ENCODE measurements at places on chromosomes 5 and 9.

DNA sequence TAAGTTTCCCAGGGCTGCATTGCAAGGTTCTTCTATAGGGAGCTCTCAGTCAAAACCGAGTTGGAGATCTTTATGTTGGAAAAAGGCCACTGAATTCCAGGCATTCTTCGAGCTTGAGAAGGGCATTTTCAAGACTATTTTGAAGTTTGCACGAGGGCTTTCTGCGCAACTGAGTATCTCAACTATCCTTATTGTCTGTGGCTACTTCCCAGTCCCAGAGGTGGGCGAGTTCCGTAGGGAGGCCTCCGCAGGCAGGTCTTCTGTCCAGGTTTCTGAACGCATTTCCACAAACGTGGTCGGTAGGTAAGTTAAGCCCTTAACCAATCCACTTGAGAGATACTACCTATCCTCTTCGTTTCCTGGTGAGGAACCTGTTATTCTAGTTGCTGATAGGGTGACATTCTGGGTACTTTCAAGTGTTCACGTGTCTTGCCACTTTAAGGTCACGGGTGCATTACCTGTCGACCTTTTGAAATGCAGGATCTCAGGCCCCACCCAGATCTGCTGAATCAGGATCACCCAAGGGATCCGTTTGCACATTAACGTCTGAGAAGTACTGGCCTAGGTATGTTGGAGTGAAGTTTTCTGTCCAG lies 51.4 kb upstream of the TJP2 start:
- peak; percentile 73 for DNase-seq

- DNase-seq: no peak
Measured at GRCh38 chr5:52990528-52990925, 1.4 kb downstream of the ITGA2 start.

- DNase-seq: no peak
Measured at GRCh38 chr5:6508931-6509330, 60.3 kb downstream of the UBE2QL1 start.

DNA sequence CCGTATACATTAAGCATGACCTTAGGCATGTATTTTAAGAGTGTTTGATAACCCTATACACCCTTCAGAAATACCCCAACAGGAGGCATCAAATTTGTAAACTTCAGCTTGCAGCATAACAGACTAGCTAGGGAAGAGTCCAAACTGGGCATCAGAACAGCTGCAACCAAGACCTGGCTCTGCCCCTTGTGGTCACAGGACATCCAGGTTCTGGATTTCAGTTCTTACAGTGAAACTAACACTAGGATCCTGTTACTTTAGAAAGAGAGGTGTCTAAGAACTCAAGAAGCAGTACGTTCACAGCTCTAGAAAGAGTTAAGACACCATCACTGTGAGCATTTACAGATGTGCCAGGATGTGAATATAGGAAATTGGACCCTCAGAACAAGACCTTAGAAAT lies 229.8 kb downstream of the BNC2 start:
- DNase-seq: no peak

DNA sequence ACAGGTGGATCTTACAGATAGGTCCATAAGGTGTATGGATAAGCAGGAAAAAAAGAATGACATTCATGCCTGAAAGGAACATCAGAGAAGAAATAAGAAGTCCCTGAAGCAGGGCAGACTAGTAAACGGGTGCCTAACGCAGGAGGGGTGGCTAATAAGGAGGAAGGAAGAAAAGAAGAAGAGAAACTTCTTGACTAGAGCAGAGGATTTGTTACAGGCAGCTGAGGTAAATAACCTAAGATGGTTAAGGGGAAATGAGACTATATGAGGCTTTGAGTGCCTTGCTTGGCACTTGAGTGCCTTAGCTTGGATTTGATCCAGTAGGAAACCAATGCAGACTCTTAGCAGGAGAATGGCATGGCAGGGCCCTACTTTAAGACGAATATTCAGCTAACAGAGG lies 313.5 kb upstream of the PDE4D start:
- no peak for DNase-seq

- DNase-seq: no peak
Measured at GRCh38 chr5:95638632-95639031, 7.9 kb upstream of the RFESD start.

DNA sequence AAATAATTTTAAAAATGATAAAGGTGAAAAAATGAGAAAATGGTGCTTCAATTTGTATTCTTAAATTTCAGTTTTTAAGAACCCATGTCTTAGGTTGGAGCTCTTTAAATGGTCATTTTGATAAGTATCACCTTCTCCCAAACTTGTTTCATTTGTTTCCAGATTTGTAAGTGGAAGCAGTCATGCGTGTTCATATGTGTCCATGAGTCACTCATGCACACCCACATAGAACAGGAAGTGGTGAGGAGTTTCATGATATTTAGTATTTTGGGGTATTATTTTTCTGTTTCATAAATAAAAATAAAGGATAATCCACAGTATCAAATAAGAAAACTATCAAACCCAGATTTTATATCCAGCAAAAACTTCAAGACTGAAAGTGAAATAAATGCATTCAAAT lies 570.4 kb upstream of the ST8SIA4 start:
- DNase-seq: peak; percentile 39

GRCh38 chr5:98805070-98805469 lies 31.6 kb downstream of the RGMB start:
- no peak for DNase-seq

GRCh38 chr5:178788381-178789085 lies 58.1 kb upstream of the ZNF354A start:
- no peak for DNase-seq

DNA sequence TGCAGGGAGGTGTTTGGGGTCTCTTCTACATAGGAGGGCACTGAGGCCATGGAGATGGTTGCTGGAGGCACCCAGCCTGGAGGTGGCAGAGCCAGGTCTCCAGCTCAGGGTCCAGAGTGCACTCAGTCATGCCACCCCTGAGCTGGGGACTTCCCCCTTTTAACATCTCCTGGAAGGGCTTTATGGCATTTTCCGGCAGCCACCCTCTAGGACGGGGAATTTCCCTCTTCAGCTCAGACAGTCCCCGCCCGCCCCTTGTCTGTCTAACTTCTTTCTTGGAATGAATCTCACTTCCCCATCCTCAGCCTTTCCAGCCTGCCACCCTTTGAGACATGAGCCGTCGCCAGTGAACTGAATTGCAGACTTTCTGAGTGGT lies 49.9 kb downstream of the COL15A1 start:
- DNase-seq: no peak

DNA sequence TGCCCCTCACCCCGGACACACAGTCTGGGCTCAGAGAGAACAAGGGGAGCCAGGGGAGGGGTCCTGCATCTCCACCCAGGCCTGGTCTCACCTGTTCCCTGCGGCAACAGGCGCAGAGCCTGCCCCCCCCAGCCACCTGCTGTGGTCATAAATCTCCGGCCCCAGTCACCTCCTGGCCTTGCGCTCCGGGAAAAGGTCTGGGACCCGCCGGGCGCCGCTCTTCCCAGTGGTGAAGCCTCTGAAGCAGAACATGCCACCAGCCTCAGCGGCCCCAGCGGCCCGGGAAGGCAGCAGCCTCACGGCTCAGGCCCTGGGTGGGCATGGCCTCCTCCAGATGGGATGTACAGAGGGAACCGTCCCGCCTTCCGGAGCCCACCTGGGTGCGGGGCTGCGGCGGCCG lies 20.6 kb downstream of the NOTCH1 start:
- no peak for DNase-seq

GRCh38 chr9:131927091-131927490 lies 152.6 kb downstream of the MED27 start:
- no peak for DNase-seq

DNA sequence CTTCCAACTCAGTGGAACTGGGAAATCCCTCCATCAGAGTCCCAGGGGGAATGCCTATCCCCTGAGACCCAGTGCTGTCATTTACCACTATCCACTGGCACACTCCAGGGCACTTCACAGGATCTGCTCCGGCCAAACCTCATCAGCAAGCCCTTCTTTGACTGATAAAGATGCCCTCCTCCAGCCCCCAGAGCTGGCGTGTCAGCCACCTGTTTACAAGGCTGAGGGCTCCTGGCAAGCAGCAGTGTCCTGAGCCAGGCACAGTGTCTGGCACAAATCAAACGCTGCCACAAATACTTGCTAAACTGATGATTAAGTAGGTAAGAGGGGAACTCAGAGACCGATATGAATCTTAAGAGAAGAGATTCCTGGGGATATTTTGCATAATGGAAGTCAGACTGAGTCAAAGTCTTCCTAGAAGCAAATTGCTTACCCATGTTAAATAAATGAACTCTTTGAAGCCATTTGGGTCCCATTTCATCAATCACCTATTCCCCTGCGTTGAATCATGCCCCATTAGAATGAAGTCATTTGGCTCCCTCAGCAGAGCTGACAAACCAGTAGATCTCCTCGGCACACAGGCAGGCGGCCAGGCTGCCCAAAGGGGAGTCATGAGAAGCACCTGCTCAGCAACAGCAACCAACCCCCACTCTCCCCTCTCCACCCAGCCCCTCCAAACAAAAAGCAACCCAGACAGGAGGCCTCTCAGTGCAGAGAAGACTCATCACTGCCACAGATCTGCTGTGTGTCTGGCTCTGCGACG lies 97.4 kb downstream of the CDK5RAP2 start:
- DNase-seq: peak; percentile 53

GRCh38 chr5:97181856-97182545 lies 1.0 kb downstream of the RIOK2 start:
- DNase-seq: peak; percentile 60

DNA sequence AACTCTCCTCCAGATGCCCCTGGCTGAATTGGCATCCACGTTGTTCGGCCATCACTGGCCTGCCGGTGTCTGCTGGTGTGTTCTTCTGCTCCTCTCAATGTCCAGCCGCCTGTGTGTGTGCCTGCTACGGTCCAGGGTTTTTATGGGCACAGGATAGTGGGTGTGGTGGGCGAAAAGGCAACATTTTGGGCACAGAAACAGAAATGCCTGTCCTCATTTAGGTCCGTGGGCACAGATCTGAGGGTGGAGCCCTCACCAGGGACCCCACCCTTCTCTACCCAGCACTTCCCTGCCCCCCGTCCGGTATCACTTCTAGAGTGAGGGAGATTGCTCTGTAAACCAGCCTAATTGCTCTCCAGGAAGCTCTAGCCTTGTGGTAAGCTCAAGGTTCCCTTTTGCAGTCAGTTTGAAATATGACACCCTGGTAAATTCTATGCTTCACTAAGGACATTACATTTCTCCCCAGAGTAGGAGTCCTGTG lies 410.1 kb downstream of the MAT2B start:
- DNase-seq: no peak

DNA sequence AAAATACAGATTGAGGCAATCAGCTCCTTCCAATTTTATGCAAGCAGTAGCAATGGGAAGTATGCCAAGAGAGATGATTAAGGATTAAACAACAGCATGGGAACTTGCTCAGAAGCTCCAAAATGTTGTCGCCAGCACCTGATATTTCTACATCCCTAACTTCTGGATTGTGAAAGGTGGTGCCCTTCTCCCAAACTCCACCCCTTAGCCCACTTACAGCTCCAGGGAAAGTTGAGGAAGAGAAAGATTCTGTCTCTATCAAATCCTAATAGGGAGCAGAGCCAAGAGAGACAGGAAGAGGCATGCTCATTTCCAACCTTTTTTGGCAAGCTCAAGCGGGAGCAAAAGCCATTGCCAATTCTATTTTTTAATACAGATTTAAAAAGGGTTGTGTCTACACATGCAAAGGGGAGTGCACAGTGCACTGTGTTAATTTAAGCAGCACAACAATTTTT lies 92.4 kb upstream of the NR3C1 start:
- DNase-seq: peak; percentile 94

- DNase-seq: peak; percentile 48
Measured at GRCh38 chr9:21154018-21154608, 12.3 kb downstream of the IFNA21 start.

GRCh38 chr5:135050244-135050767 lies 16.3 kb upstream of the PITX1 start:
- no peak for DNase-seq

DNA sequence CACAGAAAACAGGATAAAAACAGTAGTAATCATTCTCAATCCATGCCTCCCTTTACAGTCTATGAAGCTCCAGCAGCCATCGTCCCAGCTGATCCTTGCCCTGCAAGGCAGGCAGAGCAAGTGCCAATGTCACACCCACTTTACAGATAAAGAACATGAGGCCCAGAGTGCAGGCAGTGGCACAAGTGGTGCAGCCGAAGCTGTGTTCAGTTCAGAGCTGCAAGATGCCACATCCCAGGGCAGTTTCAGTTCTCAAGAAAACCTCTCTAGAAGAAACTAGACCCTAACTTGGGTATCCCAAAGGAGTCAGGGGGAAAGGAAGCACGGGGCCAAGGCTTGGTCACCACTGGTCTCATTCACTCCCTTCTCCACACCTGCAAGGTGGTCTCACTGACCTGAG lies 34.6 kb upstream of the CPLX2 start:
- no peak for DNase-seq

- peak; percentile 20 for DNase-seq
Measured at GRCh38 chr5:69416180-69416579, 1.3 kb downstream of the MARVELD2 start.

DNA sequence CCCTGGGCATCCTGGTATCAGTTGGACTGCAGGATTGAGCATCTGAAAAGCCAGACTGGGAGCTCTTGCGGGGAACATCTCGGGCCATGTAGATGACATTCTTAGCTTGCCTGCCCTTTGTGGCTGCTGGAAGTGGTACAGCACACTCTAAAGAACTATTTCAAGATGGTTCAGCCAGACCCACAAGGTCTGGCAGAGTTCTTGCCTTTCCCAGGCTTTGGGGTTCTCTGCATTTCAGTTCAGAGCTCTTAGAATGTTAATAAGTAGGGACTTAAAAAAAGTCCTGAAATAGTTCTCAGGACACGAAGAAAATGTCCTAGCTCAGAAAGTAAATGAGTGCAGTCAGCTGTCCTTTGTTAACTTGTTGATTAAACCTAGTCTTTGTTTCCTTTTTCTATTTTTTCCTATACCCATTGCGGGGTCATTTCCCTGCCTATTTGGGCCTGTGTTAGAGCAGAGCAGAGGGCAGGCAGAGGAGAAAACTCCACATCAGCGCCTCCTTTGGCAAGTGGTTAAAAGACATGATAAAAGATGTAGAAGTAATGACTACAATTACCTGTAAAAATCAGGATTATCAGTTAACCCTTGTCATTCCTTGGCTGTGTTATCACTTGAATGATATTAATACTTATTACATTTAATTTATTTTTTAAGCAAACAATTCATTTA lies 291.5 kb downstream of the ZSWIM6 start:
- DNase-seq: no peak

- no peak for DNase-seq
Measured at GRCh38 chr5:135399794-135400542, 937 bp upstream of the MACROH2A1 start.

DNA sequence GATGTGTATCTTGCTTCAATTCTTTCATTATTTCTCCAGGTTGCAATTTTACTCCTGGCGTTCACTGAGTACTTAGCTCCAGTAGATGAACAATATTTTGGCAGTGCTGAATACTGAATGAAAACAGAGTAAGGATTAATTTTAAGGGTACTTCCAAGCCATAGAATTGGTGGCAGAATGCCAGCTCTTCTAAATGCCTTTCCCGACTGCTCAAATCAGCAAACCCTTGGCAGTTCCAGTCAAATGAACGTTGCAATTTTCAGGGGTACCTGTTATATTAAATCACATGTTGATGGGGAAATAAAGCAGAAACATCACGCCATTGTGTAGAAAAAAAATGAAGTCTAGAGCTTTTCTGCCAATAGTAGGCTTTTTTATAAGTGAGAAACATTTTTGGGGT lies 282.4 kb upstream of the RPS23 start:
- DNase-seq: no peak

All from epithelial cell of esophagus (primary cell).